ENCODE measurements at places on chromosomes 1 and 21.

GRCh38 chr1:156160000-156160742, 6.8 kb downstream of the SEMA4A start:
- DNase-seq = no peak

GRCh38 chr21:9008636-9009035, 1512.7 kb upstream of the TPTE start:
- DNase-seq = no peak

GRCh38 chr1:226092965-226093364, 30.4 kb downstream of the H3-3A start:
- DNase-seq = no peak

GRCh38 chr1:218108034-218108433, 177.1 kb upstream of the RRP15 start:
- DNase-seq = no peak

DNA sequence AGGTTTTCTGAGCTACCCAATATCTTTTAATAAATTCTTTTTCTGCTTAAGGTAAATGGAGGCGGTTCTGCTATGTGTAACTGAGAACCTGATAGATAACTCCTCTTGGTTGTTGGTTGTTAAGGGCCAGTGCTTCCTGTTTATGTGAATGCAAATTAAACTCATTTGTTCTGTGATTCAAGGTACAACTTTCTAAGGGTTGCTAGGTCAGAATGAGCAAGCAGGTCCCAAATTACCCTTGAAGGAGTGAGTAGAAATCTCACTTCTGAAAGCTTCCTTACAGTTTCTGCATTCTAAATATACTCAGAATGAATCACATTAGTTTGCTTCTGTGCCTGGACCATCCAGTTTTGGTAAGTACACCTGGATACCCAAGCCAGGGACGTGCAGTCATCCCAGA, 15.5 kb upstream of the FAM78B start:
- no peak for DNase-seq

DNA sequence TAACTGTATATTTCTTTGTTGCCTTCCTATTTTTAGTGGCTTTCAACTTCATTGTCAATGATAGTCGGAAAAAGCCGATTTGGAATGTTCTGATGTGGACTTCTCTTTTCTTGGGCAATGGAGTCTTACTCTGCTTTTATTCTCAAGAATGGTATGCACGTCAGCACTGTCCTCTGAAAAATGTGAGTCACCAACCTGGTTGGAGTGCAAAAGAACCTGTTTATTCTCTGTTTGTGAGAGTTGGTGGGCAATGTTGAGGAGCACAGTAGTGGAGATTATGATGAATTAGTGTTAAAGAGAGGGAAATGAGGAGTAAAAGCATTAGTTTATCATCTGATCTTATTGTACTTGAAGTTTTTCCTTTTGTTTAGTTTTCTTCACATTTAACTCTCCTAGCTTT, 14.5 kb upstream of the AXDND1 start:
- no peak for DNase-seq

DNA sequence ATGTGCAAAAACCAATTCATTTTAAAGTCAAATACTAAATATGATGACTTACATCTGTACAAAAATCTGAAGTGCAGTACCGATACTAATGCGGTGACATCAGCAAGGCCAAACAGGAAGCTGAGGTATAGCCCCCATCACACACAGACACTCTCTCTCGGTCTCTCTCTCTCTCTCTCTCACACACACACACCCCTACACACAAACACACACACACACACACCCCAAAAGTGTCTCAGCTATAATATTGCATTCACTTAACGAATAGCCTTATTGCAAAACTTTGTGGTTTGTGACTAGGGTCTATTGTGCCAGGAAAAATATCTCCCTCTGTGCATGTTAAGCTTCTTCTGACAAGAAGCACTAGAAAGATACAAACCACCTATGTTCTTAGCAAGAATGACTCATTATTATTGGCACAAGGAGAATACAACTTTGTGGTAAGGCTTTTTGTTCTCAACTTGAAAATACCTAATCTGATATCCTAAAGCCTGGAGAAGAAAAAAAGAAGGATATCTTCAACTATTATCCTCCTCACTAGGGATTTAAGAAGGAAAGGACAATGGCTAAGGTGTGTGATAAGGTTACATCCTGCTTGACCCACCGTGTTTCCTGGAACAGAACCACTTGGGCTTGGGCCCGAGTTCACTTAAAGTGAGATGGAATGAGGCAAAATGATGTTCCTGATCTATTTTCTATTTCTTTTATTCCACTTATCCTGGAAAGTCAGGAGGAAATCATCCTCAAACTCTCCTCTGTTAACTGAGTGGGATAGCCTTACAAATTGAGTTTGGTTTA, 107.1 kb downstream of the NIBAN1 start:
- no peak for DNase-seq

GRCh38 chr21:26168371-26168770, 2.2 kb downstream of the APP start:
- no peak for DNase-seq

DNA sequence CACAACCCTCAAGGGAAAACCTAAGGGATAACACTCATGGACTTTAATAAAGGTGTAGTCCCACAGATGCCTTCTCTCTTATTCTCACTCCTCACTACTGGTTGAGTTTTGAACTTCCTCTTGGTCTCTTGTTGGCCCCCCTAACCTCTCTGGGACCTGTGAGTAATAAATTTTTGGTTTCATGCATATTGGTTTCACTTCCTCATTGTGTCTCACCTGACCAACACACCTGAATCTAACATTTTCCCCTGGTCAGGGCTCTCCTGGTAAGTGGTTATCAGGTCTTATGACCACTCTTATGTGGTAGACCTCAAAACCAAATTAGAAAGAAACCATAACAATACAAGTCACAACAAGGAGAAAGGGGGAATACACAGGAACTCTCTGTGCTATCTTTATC, 60.5 kb upstream of the PRMT6 start:
- DNase-seq = no peak

GRCh38 chr1:230749635-230750034, 2.4 kb downstream of the CAPN9 start:
- DNase-seq = no peak

DNA sequence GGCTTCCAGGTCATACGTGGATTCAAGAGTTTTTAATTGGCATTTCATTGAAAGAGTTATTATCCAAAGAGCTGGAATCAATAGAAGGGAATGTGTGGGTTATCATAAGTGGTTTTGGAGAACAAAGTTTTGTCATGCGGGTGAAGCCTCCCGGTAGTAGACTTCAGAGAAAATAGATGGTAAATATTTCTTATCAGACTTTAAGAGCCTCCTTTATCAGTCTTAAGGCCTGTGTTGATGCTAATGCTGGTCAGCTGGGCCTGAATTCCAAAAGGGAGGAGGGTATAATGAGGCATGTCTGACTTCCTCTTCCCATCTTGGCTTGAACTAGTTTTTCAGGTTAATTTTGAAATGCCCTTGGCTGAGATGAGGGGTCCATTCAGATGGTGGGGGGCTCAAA, 89.7 kb downstream of the ITSN1 start:
- DNase-seq = no peak

DNA sequence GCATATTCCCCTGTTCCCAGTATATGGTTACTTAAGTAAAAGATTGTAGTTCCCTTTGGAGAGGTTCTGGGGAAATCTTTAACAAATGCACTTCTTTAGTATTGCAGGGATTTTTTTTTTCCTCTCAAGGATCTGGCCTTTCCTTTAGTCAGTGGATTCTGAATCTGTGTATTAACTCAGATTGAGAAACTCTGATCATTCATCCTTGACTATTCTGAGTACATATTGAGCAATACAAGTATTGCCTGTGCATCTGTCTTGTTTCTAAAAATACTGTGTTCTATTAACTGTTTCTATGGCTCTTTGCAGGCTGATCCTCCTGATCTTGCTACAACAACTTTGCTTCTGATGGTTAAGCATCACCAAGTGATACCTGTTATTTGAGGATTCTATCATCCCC, 67.8 kb upstream of the FGGY start:
- DNase-seq = no peak

- DNase-seq = no peak
Observed at GRCh38 chr21:45011911-45012661, 62.3 kb upstream of the ADARB1 start.

- no peak for DNase-seq
Observed at GRCh38 chr21:37458669-37459276, 92.2 kb downstream of the DYRK1A start.

GRCh38 chr1:185014941-185015340, 30.4 kb upstream of the RNF2 start:
- DNase-seq = no peak

DNA sequence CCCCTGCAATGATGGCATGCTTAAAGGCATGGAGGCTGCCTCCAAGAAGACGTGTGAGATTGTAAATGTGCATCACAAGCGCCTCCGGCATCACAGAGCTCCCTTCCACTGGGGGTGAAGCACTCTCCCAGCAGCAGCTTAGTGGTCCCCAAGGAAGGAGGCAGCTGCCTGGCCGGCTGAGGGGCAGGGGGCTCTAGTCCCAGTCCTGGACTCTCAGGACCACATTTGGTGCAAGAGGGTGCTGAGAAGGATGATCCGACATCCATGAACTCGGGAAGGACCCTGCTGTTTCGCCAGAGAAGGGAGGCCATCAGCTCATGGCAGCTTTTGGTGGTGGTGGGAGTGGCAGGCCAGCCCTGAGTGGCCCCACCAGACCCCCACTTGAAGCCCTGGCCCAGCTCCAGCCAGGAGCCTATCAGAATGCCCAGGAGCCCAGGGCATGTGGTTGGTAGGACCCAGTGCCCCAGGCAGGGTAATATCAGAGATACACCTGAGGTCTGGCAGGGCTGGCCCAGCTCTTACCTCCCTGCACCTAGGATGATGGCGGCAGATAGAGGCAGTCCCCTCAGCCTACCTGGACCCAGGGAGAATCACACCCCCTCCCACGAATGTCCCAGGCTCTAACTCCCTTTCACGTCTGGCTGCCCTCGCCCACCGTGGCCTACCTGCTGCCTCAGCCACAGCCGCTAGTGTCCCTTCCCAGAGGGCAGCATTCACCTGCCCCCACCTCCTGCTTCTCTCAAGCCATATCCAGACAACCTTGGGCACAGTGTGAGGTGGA, 2.4 kb upstream of the WNT9A start:
- DNase-seq = no peak

- no peak for DNase-seq
Observed at GRCh38 chr1:194929357-194929756, 1678.9 kb downstream of the KCNT2 start.
